Mesangial cell (primary cell): ENCODE measurements at places on chromosomes 4 and X. TPM values are rescaled to one million over a fixed set of nuclear protein-coding genes. Genes with fewer than 3 reads are reported as not detected.

GABRB1 gene
- 2.0 and 2.9 TPM in 2 replicates for total RNA-seq

DCK gene
- total RNA-seq = 13.1 and 24.0 TPM in 2 replicates

IL1RAPL1 gene
- 0.76 TPM in 1 of 2 replicates, not detected in the other for total RNA-seq

SOWAHD gene
- total RNA-seq = 0.38 TPM in 1 of 2 replicates, not detected in the other

RS1 gene
- not detected in 2 replicates for total RNA-seq

CORIN gene
- 0.13 and 0.49 TPM in 2 replicates for total RNA-seq

ODAPH gene
- 0.38 and 2.1 TPM in 2 replicates for total RNA-seq

USP26 gene
- total RNA-seq = not detected in 2 replicates

XIAP gene
- total RNA-seq = 14.5 and 16.6 TPM in 2 replicates

ENPEP gene
- total RNA-seq = 3.9 and 30.6 TPM in 2 replicates

DCAF12L1 gene
- 0.51 and 0.65 TPM in 2 replicates for total RNA-seq

HOPX gene
- 2.4 and 51.0 TPM in 2 replicates for total RNA-seq

CXCL10 gene
- total RNA-seq = not detected in 2 replicates

NAT8L gene
- 0.81 and 3.2 TPM in 2 replicates for total RNA-seq
